RCC 7860 (cell line): ENCODE measurements at places on chromosomes 7 and 10.

- DNase-seq: no peak
These were observed 60.7 kb downstream of the R3HCC1L start for GRCh38 chr10:98195120-98195519.

DNA sequence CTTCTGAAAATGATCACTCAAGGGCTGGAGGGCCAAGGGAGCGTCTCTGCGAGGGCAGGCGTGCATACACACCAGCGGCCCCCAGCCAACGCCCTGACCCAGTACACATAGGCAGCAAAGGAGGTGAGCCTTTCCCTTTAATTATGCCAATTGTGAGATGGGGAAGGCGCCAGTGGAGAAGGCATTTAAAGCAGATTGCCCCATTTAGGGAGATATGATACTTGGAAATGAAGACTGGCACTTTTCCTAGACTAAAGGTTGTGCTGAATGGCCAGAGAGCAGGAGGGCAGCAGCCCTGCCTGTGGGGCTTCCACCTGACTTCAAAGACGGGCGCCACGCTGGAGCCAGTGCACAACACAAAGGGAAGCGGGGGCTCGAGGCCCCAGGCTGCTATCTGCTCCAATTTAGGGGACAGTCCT lies 24.1 kb downstream of the HIPK2 start:
- DNase-seq: no peak

- no peak for DNase-seq
These were observed 5.0 kb upstream of the CDH23 start for GRCh38 chr10:71391701-71392100.

DNA sequence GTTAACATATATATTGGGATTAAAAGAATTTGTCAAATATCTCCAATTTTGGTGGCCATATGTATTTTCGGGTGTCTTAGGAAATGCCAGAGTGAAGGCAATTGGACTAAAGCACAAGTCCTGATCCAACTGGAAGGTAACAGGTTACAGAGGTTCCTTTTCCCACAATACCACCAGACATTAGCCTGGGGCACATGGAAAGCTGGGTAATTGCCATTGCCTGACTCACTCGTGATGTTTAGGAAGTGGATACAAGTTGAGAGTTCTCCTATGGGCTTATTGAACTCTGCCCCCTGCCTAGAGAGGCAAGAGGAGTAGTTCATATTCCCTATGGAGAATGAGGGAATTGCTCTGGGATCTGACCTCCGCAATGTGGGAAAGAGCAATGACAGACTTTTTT lies 5.7 kb downstream of the DNAH11 start:
- no peak for DNase-seq

DNA sequence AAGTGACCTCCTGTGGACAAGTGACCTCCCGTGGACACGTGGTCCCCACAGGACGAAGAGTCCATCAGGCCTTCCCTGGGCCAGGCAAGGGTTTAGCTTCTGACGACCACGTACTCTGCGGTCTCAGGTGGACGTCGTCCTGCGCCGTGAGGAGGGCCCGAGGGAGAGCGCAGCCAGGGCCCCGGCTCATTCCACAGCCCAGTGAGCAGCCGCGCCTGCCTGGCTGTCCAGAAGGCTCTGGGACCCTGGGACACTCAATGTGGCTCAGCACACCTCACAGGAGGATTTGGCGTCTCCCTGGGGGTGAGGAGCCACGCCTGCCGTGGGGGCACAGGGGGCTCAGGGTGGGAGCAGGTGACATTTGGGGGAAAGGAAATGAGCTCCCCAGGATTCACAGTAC lies 64.4 kb upstream of the CFAP46 start:
- no peak for DNase-seq
